ENCODE measurements at places on chromosomes 4 and X. TPM values are rescaled to one million over a fixed set of nuclear protein-coding genes. Genes with fewer than 3 reads are reported as not detected.

DNA sequence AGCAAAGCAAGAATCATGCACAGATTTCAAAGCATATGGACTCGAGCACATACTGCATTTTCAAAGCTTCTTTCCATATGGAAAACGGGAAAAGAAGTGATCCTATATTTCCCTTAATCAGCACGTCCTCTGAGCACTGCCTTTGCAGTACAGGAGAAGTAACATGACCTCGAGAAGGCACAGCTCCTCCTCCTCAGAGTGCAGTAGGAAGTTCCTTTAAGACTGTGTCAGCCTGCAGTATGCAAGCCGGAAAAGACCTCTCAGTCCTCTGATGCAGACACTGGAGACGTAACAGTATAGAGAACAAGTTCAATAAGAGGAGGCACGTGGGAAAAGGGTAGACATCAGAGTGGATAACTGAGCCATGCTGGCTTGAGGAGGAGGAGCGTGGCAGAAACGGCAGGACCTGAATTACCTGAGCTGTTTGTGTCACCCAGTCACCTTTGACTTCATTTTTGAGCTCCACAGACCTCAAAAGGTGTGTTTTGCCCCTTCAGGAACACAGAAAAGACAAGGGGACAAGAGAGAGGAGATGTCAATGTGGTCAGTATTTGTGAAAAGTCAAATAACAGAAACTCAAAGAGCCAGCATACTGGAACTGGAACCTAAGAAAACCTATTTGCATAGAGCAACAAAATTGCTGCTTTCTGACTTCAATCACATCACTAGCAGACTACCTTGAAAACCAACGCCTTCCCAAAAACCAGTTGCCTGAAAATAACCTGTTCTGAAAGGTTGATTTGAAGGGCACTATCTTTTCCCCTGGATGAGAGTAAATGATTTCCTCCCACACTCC lies 20.8 kb downstream of the IRF2 start:
- DNase-seq = no peak

GRCh38 chrX:123961268-123962005 lies at the start of gene STAG2:
TSS of gene STAG2 (plus strand) at chrX:123961706. CDS start at chrX:124022628, 60,922 bp downstream.
- DNase-seq = peak; percentile 69

Gene FGG
- not detected for total RNA-seq

DNA sequence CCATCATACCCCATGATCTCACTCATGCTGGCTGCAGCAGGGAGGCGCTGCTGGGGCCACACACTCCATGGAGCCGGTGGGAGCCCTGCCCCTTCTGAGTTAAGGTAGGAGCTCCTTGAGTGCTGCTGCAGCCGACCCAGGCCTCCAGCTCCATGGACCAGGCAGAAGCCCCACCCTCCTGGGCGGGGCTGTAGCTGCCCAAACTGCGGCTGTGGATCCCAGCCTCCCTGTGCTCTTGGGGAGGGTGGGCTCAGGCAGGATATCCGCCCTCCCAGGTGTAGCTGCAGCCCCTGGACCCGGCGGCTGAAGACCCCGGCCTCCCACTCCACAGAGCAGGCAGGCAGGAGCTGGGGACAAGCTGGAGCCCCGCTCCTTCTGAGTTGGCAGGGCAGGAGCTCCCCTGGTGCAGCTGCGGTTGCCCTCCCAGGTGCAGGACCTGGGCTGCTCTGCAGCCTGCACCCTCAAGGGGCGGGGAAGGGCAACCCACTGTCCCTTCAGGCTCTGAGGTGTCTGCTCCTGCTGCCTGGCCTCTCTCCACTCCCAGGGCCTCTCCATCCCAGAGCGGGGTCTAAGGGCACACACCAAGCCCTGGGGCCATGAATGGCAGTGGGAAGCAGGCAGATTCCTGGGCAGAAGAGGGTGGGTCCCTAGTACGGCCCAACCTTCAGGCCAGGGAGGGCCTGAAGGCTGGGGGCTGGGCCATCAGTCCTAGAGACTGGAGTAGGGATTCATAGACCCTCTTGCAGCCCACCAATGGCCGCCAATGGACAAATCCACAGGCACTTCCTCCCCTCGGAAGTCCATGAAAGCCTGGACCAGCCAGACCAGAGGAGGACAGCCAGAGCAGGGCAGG lies 466.1 kb downstream of the DTHD1 start:
- DNase-seq = no peak

Gene MGARP
- 0.69 TPM for total RNA-seq

DNA sequence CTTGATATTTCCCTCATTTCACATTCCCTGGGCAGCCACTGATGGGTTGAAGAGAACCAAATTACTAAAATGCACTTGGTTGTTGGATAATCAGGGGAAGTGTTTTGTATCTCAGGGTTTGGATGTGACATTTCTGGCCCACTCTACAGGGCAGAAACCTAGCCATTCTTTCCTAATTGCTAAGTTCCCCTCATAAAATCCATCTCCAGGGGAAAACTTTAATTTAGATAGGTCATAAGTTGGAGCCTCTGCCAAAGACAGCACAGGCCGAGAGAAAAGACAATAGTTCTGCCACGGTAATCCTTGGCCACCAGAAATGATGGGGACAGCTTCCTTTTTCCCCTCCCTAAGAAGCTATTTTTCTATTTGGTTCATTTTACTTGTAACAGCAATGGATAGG lies 192.7 kb upstream of the C1QTNF7 start:
- no peak for DNase-seq

GRCh38 chr4:45946699-45947098 lies 177.2 kb downstream of the GABRG1 start:
- DNase-seq = no peak

- no peak for DNase-seq
Measured at GRCh38 chr4:164807611-164808010, 53.7 kb downstream of the SMIM31 start.

- no peak for DNase-seq
Measured at GRCh38 chr4:75634951-75635350, 4.6 kb upstream of the CDKL2 start.

DNA sequence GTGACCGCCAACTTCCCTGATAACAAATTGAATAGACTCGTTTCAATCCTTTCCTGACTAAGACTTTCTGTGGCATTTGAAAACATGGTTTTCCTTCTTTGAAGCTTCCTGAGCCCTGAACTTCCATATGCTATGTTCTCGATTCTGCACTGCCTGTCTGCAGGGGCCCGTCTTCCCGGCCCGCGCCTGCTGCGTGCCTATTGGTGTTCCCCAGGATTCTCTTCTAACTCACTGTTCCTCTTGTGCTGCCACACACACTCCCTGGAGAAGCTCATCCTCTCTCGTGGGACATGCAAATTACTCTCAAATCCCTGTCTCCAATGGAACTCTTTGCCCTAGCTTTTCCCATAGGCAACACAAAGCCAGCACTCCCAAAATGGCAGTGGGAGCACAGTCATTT lies 262.9 kb upstream of the GATB start:
- no peak for DNase-seq

Gene KIF4A
- total RNA-seq = 4.6 TPM

- no peak for DNase-seq
Measured at GRCh38 chr4:29538889-29539646, 1181.1 kb upstream of the PCDH7 start.

Gene PHEX
- total RNA-seq = 0.17 TPM

DNA sequence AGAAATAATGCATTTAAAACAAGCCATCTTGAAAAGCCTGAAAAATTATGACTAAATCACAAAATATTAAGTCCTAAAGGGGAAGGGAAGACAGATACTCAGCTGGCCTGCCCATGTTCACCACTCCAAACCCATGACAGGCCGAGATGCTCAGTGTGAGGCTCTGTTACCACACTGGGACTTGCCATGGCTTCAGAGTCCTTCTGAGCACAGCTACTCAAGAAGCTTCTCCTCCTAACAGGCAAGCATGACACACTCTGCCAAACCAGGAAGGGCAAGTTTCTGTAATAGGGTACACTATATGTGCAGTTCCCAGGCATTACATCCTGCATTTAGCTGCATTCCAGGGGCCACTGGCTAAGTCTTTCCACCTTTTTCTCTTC lies 34.0 kb upstream of the CYBB start:
- DNase-seq = no peak

Gene GLRA3
- total RNA-seq = not detected

Gene SLC10A6
- not detected for total RNA-seq

GRCh38 chr4:27692158-27692557 lies 831.5 kb downstream of the STIM2 start:
- no peak for DNase-seq

- no peak for DNase-seq
Measured at GRCh38 chr4:186701273-186701672, 22.4 kb downstream of the FAT1 start.

Gene SATL1
- not detected for total RNA-seq

Gene SPRY1
- total RNA-seq = 17.2 TPM

DNA sequence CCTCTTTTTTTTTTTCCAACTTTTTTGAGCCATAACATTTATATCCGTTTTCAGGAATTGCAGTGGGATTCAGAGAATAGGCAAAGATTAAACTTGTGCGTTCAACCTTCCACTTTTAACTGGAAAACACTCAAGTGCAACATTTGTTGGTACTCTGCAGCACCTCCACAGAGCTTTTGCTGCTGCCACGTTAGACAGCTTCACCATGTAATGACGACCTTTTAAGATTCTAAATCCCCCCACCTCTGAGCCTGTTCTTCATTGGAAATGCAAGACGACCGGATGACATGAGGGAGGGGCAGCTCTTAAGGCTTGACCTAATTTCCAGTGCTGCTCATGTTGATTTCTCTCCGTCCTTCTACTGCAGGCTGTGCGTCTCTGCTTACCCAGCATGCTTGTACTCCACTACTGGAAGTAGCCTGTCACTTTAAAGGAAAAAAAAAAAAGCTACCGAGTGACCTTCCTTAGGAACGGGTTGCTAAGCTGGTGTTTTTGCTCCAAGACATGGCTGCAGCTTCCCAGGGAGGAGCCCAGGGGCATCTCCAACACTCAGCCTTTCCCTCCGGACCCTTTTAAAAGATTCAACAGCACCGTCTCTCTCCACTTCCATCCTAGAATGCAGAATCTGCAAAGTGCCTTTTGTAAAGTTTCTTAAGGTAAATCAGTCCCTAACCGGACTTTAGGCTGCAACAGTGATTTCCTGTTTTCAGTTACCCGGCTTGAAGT lies at the start of gene CC2D2A:
TSS of gene CC2D2A (plus strand) at position 481 of the 726 bp plus-strand sequence. CDS start 6,051 bp downstream, outside the sequence.
- DNase-seq = peak; percentile 18

DNA sequence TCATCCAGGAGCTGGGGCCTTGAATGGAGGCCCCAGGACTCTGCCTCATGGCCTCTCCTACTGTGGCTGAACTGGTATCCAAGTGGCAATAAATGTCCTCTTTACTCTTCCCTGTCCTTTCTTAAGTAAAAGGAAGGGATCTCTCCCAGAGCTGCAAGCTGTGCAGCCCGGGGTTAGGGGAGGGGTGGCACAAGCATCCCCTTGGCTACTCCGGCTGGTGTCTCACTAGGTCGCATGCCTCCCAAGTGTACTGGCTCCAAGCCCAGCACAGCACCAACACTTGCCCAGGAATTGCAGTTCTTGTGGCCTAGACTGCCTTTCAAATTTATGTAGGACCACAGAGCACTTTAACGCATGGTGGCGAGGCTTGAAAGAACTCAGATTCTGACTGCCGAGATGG lies 44.7 kb upstream of the MED14 start:
- DNase-seq = no peak

Gene F8
- 1.8 TPM for total RNA-seq

GRCh38 chrX:6228720-6229119 lies at the start of gene NLGN4X:
TSS of gene NLGN4X (minus strand) at chrX:6228867. CDS start at chrX:6151466, 77,401 bp downstream.
- no peak for DNase-seq

DNA sequence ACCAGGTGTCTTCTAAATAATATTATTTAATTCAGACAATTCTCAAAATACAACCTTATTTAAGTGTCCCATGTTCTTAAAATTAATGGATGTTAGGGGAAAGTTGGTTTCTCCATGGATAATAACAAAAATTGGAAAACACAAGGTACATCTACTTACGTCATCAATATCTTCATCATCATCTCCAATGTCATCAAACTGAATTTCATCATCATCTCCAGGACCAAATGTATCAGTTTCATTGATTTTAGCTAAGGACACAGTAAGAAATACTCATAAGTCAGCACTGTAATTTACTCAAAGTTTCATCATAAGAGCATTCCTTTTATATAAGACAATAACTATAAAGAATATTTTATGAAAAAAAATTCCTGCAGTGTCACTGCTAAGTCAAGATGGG lies 11.3 kb downstream of the EIF1AX start:
- DNase-seq = no peak

DNA sequence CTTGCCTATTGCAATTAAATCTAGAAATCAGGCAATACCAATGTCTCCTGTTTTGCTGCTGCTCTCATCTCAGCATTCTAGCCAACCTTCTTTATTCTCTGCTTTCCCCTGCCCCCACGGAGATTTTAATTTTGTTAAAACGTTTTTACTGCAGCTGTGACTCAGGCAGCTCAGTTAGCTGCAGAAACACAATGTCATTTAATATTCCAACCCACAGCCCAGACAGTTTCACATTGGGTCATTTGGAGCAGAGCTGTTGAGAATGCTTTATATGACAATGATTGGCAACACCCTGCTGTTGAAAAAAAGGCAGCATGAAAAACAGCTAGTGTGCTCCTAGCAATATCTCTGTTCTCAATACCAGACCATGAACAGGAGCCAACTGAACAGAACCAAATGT lies 12.6 kb upstream of the SLC10A4 start:
- DNase-seq = no peak

DNA sequence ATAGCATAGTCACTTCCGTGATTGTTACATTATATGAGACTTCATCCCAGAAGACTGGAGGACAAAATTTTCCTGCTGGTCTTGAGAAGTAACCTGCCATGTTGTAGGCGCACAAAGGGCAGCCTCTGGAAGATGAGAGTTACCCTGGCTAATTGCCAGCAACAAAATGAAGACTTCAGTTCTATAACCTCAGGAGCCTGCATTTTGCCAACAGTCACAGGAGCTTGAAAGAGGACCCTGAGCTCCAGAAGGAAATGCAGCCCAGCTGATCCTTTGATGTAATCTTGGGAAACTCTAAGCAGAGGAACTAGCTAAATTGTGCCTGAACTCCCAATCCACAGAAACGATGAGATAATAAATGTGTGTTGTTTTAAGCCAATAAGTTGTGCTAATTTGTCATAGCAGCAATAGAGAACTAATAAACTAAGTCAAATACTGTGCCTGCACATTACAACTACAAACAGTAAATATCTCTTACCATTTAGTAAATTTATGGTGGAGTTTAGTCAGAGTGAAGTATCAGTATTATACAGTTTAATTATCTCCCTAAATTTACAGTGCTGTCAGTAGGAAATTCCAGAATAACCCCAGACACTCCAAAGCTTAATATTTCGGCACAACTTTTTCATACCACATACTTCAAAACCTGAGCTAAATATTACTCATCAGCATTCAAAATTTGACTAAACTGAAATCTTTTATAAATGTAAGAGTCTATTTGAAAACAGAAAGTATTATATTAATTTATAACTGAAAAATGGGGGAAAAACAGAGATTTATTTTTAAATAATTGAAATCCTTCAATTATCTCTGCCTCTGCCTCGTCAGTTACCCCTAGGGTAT lies 90.1 kb upstream of the MAPK10 start:
- DNase-seq = no peak

- no peak for DNase-seq
Measured at GRCh38 chr4:38004887-38005286, 44.7 kb downstream of the PTTG2 start.

GRCh38 chr4:107815158-107815557 lies 9.6 kb upstream of the SGMS2 start:
- no peak for DNase-seq

Gene HSD17B13
- total RNA-seq = 0.25 TPM

GRCh38 chr4:127778102-127778501 lies 4.0 kb upstream of the HSPA4L start:
- DNase-seq = no peak

GRCh38 chr4:73631565-73632226 lies 11.5 kb upstream of the RASSF6 start:
- no peak for DNase-seq

Gene GJB1
- not detected for total RNA-seq

- DNase-seq = peak; percentile 23
Measured at GRCh38 chr4:121950680-121951520, 960 bp downstream of the TRPC3 start.

Data from glutamatergic neuron (in vitro differentiated cells).